Smooth muscle cell of the brain vasculature (primary cell): ENCODE measurements at places on chromosomes 6 and 20.
A peak's percentile ranks its signal among the peaks of the same experiment; 100 is the strongest.

- DNase-seq: peak; percentile 49
Measured at GRCh38 chr20:10848810-10849370, 175.1 kb upstream of the JAG1 start.

- no peak for DNase-seq
Measured at GRCh38 chr20:47346172-47346571, 10.3 kb downstream of the ZMYND8 start.

DNA sequence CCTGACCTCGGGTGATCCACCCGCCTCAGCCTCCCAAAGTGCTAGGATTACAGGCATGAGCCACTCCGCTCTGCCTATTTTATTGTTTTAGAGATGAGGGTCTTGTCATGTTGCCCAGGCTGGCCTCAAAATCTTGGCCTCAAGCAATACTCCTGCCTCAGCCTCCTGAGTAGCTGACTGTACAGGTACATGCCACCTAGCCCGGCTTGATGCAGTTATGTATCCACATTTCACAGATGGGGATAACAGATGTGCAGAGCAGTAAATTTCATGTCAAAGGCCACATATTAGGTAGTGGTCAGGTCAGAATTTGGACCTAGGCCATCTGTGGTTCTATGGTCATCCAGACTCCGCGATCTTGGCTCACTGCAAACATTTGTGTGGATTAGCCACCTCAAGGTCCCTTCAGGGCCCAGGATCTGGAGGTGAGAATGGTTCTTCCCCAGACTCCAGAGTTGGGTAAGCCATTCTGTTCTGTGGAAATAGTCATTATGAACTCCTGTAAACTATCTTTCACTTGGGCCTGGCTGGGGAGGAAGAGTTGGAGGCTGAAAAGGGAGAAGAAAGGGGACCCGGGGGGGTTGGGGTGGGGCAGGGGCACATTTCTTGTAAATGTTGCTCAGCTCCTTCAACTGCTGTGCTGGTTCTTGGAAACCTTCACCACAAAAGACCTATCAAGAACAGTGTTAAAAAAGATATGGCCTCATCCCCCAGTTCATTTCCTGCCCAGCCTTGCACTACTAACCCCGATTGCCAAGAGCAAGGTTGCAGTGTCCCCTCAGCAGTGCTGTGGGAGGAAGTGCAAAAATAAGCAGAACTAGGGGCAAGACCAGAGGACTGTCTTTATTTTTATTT, 13.0 kb downstream of the PIM1 start:
- no peak for DNase-seq

DNA sequence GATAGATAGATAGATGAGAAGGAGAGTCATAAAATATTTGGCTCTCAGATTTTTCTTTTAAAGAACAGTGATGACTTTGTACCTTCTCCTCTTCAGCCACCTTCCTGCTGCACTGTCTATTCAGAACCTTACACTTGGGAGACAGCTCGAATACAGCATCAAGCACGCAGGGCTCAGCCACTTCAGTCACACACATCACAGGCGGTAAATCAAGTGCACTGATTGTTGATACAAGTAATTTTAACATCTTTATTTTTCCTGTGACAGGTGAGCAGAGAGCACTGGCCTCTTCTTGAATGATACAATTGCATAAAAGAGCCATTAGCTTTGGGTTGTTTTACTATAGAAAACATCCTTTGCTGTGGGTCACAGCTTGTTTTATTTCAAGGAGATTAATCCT, 1118.5 kb upstream of the EYS start:
- DNase-seq: no peak

DNA sequence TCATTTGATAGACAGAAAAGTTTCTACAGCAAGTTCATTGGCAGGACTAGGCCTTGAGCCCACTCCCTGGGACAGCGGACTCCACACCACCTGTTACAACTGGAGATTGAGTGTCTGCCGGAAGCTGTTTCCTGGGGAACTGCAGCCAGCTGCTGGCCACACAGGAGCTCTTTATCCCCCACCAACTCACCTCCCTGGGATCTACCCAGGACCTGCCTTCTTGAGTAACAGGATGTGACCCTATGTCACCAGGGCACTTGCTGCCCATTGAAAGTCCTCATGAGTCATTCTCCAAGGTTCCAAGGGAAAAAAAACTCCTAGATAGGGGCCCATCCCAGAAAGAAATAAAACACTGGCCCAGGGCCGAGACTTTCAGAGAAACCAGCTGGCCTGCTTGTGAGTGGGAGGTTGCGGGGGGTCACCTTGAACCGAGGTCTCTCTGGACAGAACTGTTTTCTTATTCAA, 37.4 kb upstream of the SLC9A8 start:
- peak; percentile 74 for DNase-seq

GRCh38 chr6:122393351-122393896, 6.0 kb upstream of the HSF2 start:
- DNase-seq: no peak

DNA sequence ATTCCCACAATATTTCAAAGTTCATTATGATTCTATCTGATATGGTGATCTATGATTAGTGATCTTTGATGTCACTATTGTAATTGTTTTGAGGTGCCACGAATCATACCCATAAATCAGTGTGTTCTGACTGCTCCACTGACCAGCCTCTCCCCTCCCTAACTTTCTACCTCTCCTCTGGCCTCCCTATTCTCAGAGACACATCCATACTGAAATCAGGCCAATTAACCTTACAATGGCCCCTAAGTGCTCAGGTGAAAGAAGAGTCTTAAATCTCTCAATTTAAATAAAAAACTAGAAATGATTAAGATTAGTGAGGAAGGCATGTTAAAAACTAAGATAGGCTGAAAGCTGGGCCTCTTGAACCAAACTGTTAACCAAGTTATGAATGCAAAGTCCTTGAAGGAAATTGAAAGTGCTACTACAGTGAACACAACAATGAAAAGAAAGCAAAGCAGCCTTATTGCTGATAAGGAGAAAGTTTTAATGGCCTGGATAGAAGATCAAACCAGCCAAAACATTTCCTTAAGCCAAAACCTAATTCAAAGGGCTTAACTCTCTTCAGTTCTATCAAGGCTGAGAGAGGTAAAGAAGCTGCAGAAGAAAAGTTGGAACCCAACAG, 196.9 kb upstream of the SHLD1 start:
- no peak for DNase-seq

DNA sequence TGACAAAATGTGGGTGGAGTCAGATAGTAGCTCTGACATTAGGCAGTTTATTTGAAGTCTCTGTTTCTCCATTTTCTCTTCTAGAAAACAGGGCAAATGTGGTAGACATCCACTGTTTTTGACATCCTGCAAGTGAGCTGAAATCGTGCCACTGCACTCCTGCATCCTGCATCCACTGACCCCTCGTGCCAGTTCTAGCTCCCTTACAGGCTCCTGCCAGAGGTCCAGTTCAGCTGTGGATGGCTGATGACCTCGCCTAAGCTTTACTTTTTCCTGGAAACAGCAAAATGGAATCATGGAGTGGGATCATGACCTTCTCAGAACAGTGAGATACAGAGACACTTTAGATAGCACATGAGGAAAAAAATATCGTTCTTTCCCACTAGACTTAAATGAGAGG, 58.5 kb downstream of the TULP4 start:
- DNase-seq: no peak

DNA sequence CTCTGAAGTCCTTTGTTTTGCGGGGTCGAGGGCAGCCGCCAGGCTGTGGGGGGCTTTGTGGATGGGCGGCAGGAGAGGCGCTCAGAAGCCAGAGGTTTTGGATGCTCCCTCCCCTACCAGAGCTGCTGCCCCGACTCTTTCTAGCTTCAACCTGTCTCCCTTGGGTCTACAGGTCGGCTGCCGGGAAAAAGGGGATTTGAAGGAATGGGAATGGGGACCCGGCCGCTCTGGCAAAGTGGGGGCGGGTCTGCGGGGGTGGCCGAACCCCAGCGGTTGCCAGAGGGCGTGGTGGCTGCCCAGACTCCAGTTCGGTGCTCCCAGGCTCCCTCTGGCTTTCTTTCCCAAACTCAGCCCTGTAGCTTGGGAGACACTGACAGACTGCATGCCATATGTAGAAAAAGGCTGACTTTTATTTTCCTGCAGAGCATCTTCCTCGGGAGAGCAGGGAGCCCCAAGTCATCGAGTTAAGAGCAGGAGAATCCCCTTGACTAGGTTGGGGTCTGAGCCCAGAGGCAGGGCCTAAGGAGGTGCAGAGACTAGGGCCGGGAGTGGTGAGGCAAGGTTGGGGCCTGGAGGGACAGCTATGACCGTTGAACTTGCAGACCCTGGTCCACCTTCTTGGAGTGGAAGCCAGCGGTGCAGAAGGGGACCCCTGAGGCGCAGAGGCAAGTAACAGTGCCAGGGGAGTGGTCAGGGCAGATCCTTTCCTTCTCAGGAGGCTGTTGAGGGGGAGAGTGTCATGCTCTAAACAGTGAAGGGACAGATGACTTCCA, 1.4 kb upstream of the PPP1R18 start:
- no peak for DNase-seq

DNA sequence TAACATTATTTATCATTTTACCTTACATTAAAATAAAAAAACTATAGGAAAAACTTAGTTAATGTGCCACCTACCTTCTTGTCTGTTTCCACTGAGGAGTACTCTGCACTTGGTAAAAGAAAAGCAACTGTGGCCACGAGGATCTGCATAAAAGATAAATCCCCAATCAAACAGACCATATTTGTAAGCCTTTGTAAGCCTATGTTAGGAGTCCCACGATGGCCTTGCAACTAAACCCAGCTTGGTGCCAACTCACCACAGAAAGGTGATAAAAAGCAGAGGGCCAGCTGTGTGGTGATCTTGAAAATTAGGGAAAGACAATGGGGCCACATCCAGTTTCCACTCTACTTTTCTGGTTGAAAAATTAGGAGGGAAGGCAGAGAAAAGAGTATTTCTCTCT, 156.9 kb downstream of the INSM1 start:
- DNase-seq: no peak

DNA sequence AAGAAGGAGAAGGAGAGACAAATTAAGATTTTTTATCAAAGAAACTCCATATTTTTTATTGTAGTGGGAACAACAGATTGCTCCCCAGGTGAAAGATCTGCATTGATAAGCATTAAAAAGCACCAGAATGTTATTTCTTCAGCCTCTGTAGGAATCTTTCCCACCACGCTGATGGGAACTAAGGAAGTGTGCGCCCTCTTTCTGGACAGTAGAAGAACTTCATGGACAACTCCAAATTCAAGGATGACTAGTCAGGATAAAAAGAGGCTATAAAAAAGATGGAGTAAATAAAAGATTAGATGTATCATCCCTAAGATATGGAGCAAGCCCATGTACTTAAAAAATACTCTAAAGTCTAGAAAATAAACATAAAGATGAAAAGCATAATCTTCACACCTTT, 45.8 kb upstream of the PAK5 start:
- no peak for DNase-seq

GRCh38 chr6:131183427-131184095, 48.3 kb downstream of the AKAP7 start:
- no peak for DNase-seq

DNA sequence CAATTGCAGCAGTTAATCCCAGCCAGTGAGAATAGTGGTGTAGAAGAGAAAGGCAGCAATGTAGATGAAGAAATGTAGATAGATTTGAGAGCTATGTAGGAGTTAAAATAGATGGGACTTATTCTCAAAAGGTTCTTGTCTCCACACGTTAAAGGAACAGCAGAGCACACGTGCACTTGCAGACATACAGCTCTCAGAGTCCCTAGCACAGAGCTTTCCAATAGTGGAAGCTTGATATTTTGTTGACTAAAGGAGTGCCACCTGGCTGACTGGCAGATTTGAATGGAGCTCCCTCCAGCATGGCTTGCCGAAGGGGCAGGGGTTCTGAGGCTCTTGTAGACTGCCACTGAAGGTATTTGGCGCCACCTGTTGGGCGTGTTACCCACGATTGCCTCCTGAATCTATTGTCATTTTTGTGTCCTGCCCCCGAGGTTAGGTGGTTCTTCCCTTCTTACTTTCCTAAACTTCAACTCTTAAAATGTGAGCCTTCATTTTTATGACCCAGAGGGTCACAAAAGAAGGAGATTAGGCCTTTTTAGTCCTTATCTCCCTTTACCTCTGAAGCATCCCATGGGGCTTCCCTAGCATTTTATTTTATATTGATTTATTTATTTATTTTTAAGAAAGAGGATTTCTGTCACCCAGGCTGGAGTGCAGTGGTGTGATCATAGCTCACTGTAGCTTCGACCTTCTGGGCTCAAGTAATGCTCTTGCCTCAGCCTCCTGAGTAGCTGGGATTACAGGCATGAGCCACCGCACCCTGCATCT, 16.4 kb downstream of the BRD2 start:
- peak; percentile 65 for DNase-seq

- DNase-seq: no peak
Measured at GRCh38 chr6:113293423-113293740, 563.8 kb upstream of the MARCKS start.

DNA sequence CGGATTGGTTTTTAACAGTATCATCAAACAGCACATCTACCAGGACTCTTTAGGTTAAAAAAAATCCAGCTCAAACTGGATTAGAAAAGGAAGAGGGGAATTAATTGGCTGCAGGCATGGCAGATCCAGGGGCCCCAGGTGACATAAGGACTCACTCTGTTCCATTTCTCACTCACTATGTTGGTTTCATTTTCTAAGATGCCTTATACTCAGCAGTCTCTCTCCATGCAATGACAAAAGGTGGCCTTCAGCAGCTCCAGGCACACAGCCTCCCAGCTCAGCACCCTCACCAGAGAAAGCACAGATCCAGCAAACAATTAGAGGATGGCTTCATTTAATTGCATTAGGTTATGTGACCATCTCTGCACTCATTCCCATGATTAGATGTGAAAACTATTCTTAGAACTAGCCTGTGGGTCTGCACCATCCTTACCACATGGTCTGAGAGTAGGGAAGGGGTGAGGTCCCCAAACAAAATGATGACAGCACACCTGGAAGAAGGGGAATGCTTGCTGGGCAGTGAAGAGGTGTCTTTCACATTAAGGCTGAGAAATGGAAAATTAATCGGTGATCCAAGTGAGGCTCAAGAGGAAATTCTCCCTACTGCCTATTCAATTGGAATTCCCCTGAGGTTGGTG, 243.1 kb downstream of the CDH26 start:
- DNase-seq: no peak

DNA sequence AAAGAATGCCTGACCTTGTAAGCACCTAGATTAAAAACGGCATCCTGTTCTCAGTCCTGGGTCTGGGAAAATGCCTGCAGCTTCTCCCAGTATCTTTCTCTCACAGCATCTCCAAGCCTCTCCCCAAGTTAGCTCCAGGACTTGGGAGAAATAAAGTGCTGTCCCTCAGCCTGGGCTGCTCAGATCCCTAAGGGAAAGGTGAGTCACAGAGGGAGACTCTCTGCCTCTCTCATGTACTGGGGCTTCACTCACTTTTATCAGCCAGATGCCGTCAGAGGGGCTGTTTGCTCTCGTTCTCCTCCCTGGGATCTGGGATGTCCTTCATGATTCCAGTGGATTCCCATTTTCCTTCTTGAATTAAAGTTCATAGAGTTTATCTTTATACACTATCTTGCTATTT, 293.6 kb downstream of the COL12A1 start:
- no peak for DNase-seq

DNA sequence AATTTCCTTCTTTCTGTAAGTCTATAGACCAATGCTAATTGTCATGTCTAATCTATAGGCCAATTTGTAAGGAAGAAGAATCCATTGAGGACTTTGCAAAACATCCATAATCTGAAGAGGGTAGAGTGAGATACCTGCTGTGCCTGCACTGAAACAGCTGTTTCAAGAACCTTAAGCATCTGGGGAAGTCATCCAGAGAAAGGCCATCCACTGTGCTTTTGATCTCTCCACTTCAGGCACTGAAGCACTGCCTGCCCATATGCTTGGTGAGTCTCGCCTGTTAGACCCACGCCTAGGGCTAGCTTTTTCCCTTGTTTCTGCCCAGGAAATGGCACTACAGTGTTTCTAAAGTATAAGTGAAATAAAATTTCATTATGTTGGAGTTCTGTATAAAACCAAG, 921.8 kb upstream of the EPHA7 start:
- no peak for DNase-seq

- peak; percentile 18 for DNase-seq
Measured at GRCh38 chr20:21436205-21436604, 38.9 kb upstream of the NKX2-4 start.
